ENCODE measurements at places on chromosomes 6 and 20.

GRCh38 chr6:131924881-131925474 is 26.2 kb downstream of the CCN2 start:
- no peak for DNase-seq

DNA sequence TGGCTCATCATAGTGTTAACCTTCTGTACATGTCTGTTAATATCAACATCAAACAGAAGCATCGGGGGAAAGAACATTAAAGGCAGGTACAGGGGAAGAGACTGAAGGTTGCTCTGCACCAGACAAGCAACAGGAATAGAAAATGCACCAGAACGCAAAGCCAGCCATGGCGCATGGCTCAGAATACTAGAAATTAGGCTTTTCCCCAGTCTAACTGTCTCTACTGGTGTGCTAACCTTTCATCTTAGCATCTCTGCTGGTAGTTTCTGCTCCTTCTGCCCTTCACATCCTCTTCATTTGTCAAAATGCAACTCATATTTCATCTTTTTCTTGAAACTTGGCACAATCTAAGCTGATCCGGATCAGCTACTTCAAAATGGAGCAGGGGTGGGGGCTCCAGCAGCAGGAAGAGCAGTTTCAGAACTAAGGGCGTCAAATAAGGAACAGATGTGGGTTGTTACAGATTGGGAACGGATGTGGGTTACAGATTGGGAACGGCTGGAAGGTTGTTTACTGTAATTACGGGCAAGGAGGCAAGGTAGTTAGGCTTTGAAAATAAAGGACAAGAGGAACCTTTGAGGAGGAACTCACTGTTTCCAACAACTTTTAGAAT is 13.1 kb upstream of the RNASET2 start:
- no peak for DNase-seq

- DNase-seq, result no peak
Observed at GRCh38 chr20:47318586-47319516, 37.6 kb downstream of the ZMYND8 start.

DNA sequence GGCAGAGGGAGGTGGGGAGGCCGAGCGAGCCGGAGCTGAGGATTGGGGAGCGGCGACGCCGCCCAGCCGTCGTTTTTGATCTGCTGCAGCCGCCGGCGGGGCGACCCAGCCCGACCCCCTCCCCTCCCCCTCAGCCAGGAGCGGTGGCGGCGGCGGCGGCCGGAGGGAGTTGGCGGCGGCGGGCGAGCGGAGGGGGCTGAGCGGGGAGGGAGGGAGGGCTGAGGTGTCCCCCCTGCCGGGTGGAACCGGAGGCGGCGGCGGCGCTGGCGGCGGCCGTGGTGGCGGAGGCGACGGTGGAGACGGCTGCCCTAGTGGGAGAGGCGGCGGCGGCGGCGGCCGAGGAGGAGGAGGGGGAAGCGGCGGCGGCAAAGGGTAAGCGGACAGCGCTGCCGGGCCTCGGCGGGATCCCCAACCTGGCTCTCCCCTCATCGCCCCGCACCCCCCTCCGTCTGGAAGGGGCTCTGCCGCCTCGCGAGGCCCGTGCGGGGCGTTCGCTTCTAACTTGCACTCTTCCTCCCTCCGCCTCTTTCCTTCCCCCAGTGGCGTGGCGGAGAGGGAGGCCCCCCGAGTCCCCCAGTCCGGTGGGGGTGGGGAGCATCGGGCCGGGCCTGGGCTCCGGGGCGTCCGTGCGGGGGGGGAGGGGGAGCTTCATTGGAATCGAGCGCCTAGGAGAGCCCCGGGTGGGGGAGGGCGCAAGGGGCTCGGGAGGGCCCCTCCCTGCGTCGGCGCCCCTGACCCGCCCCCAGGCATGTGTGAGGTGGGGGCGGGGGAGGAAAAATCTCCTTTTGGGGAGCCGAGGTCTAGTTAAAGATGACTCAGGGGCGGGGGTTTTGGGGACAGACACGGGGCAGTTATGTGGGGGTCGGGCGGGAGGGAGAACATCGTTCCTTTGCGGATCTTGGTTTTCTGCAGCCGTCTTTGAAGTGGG is at the start of gene TAB2:
TAB2 (plus strand) TSS at position 69 of the 928 bp plus-strand sequence. CDS start 52,286 bp downstream, outside the sequence.
- DNase-seq, result peak; percentile 29

All from mesothelial cell of epicardium (in vitro differentiated cells).